ENCODE measurements at places on chromosomes 4 and X. TPM values are rescaled to one million over a fixed set of nuclear protein-coding genes. Genes with fewer than 3 reads are reported as not detected.

- no peak for DNase-seq
Measured at GRCh38 chrX:1423215-1423614, 29.5 kb downstream of the ASMTL start.

DNA sequence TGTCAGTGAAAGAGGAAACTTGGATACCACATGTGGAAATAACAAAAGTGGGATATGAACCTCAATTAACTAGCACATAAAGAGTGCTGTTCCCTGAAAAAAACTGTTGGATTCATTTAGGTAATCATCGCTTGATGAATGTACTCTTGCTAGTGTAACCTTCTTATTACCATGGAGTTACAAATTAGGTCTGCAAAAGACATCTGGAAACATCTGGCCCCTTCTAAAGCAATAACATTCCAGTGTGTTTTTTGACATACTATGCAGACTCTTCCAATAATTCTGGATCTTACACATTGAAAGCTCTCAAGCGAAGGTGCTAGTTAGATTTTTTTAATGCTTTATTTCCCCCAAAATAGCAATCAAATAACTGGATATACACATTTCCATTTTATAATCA lies 134.6 kb downstream of the ATP10D start:
- DNase-seq: no peak

- DNase-seq: no peak
Measured at GRCh38 chrX:140713174-140713539, 3.6 kb downstream of the LINC00632 start.

Gene TMSB15A
- 3.6 TPM for total RNA-seq

Gene XPNPEP2
- total RNA-seq: 1.5 TPM

- no peak for DNase-seq
Measured at GRCh38 chrX:117910216-117910615, 206.4 kb downstream of the KLHL13 start.

GRCh38 chr4:147950841-147951240 lies 219.0 kb downstream of the ARHGAP10 start:
- DNase-seq: peak; percentile 20

Gene UGT2A1
- total RNA-seq: not detected

Gene TBX22
- not detected for total RNA-seq

Gene PAGE5
- total RNA-seq: 0.66 TPM

DNA sequence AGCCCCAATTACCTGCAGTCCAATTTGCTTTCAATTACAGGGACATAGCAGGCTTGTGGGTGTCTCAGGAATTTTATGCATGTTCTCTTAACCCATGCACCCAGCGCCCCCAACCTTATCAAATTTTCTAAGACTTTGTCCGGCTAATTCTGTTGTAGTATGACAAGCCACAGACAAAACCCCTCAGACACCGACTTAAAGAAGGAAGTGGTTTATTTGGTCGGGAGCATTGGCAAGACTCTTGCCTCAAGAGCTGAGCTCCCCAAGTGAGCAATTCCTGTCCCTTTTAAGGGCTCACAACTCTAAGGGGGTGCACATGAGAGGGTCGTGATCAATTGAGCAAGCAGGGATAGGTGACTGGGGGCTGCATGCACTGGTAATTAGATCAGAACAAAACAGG lies 28.7 kb upstream of the IL9R start:
- DNase-seq: no peak

Gene AWAT2
- total RNA-seq: not detected

Data from fibroblast of lung (primary cell).